ENCODE measurements at places on chromosomes 5 and 9. TPM values are rescaled to one million over a fixed set of nuclear protein-coding genes. Genes with fewer than 3 reads are reported as not detected.

CSF2 gene
- not detected for total RNA-seq

DNA sequence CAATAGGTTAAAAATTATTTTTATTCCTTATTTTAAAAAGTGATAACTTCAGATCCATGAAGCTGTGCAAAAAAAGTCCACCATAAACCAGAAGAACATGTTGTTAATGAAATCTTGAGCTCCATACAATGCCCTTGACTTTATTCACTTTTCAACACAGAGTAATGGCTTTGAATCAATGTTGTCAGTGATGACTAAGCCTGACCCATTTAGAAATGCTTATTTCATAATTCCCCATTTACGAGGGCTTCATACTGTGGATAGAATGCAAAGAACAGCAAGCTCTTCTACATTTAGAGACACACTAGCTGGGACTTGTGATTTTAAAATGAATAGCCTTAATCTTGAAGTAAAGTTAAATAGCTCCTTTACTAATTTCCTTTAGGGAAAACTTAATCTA lies 25.7 kb upstream of the IL9 start:
- no peak for DNase-seq

ELAVL2 gene
- not detected for total RNA-seq

CCNO gene
- total RNA-seq, result 0.95 TPM

RAB3C gene
- total RNA-seq, result 2.8 TPM

REEP2 gene
- total RNA-seq, result 8.9 TPM

SLC24A2 gene
- total RNA-seq, result not detected

ABO gene
- total RNA-seq, result 0.14 TPM

DNA sequence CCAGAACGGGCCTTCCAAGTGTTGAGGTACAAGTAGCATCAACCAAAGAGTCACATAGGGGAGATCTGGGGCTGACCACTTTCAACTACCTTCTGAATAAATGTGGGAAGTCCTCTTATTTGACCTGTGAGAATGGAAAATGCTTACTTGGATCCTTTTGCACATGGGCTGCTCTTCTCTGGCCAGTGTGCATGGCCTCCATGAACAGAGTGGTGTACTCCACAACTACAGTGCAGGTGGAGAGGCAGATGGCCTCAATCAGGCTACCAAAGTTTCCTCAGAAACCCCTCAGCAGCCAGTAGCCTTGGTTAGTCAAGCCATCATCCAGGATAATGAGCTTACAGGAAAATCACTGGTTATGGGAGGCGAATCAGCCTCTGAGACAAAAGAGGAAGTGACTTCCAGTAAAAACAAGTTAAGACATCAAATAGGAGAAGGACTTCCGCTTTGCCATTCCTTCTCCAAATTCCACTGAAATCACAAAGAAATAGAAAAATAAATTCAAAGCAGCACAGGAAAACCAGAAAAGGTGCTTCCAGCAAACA lies 18.3 kb upstream of the FCHO2 start:
- no peak for DNase-seq

FAM163B gene
- total RNA-seq, result not detected

EIF4E1B gene
- total RNA-seq, result not detected

ARID3C gene
- total RNA-seq, result not detected

DNA sequence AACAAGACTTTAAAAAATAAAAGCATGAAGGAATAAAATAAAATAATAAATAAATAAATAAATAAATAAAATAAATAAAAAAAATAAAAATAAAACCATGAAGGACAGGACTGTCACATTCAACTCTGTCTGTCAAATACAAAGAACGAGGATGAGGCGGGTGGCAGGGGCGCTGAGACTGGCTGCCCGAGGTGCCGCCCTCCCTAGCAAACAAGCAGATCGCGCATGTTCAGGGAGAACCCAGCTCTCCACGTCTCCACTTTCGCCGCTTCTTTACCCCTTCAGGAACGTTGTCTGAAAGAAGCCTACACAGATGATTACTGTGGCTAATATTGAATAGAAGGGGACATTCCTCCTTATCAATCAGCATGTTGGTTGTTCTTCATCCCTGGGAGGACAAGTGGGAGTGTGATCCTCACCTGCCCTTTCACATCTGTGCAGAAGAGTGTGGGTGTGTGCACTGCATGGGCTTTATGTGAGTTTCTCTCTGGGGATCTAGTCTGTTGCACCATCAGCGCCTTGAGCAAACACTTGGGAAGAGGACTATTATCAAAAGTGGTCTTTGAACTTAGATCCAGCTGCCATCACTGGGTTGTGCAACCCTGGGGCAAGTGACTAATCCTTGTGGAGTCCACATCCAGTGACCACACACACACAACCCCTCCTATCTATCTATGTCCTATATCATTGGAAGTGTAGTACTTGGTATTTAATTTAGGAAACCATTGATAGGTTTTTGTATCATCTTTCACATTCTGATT lies 399.2 kb downstream of the IRX2 start:
- DNase-seq, result no peak

GRCh38 chr9:28781481-28781880 lies 1208.2 kb upstream of the C9orf72 start:
- no peak for DNase-seq

DNA sequence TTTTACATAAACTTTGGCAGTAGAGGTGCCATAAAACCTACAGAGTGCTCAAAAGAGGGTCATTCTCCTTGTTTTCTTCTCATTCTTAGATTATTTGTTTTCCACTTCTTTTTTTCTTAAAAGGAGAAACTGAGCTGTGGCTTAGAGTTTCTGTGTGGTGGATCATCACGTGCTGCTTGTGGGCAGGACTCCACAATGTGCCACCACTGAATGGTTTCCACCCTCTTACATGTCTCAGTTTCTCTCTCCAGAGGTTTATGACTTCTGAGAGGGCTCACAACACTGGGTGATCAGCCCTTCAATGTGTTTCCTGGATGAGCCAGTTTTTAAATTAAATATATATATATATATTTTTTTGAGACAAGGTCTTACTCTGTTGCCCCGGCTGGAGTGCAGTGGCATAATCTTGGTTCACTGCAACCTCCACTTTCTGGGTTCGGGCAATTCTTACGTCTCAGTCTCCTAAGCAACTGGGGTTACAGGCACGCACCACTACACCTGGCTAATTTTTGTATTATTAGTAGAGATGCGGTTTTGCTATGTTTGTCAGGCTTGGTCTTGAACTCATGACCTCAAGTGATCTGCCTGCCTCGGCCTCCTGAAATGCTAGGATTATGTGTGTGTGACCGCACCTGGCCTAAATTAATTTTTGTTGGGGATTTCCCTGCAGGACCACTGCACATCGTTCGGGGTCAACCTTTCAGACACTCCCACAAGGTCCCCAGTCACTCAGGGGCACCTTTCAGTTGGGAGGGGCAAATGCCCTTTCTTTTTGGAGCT lies 3.1 kb upstream of the UNC13B start:
- DNase-seq, result no peak

DNA sequence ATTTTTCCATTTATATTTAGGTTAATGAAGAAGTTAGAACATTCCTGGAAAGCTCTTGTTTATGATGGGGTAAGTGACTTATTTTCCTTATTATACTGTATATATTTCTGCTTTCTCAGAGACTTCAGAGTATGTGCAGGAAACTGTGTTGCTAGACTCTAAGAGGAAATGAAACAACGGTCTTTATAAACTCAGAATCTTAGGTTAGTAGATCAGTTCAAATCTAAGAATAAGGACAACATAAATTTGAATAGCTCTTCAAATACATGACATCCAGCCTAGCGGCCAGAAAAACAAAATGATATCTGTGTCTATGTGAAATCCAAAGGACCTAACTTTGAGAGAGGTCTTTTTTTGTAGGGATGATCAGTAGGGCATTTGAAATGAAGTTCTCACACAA lies 94.3 kb downstream of the PRKACG start:
- no peak for DNase-seq

DNA sequence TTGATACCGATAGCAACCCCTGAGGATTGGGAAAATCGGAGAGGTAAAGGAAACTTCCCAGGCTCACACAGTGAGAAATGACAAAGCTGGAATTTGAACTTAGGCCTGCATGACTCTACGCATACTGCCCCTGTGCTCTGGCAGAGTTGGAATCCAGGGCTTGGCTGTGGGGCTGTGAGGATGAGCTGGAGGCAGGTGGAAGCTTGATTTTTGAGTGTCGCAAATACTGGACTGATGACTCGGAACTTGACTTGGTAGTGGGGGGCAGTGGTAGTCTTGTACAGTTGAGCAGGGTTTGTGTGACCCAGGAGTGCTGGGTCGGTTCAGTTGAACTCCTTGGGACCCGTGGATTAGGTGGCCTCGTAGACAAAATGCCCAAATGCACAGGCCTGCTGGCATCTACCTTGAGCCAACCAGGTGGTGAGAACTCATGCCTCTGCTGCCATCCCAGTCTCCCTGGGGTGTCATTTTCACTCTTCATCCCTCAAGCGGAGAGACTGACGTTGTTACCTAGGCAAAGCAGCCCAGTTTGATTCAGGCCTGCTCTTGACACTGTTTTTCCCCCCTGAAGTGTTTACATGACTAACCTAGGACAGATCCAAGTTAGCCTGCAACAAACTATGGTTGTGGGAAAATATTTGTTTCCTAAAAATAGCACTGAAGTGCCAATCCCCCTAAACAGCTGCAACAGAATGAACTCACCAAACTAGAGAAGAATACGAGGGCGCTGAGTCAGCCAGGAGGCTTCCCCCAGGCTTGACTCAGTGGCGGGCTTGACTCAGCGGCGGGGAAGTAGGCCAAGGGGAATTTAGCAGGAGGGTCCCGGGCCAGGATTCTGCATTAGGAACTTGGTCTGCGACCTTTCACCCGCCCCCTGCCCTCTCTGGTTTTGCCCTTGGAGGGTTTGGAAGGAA lies 45.7 kb upstream of the ORM1 start:
- DNase-seq, result no peak

DNA sequence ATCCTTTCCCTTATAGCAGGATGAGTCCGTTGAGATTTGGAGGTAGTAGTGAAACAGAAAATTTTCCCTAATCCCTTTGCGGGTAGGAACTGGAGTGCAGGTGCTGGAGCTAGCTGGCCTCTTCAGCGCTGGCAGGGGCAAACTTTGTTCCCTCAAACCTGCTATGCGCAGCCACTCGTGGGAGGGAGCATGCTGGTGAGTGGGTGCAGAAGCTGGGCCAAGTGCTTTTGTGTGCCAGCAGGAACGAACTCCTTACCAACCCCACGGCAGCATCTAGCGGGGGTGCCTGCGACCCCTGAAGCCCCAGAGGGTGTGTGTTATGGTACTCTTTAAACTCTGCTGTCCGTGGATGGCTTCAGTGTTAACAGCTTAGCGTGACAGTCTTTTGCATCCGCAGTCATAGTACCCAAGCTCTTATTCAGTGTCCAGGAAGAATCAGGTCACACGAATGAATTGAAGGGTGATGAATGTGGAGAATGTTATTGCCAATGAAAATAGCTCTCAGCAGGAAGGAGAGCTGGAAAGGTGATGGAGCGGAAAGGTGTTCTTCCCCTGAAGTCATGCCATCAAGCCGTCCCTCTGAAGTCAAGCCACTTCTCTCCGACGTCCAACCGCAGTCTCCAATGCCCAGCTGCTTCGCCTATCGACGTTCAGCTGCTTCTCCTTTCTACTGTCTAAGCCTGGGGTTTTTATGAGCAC lies 1445.1 kb upstream of the CDH9 start:
- no peak for DNase-seq

Measured in thoracic aorta (tissue), 2 donors.